ENCODE measurements at places on chromosomes 4 and X.
A peak's percentile ranks its signal among the peaks of the same experiment; 100 is the strongest.

DNA sequence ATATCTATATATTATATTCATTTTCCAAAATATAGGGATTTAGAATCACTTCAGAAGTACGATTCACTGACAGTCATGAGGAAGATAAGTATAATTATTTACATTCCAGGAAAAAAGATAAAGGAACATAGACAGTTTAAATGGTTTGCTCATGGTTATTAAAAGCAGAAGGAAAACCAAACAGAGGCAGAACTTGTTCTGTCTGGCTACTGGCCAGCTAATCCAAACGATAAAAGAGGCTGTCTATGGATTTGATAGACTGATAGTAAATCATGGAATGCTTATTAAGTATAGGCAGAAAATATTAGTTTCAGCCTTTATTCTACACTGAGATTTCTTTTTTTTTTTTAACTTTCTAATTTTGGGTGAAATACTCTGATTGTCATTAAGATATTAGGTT is 50.2 kb downstream of the RPGR start:
- no peak for DNase-seq

GRCh38 chrX:110853610-110854009 is 58.0 kb upstream of the CHRDL1 start:
- no peak for DNase-seq

- DNase-seq: no peak
Observed at GRCh38 chr4:54229631-54230483, 764 bp downstream of the PDGFRA start.

DNA sequence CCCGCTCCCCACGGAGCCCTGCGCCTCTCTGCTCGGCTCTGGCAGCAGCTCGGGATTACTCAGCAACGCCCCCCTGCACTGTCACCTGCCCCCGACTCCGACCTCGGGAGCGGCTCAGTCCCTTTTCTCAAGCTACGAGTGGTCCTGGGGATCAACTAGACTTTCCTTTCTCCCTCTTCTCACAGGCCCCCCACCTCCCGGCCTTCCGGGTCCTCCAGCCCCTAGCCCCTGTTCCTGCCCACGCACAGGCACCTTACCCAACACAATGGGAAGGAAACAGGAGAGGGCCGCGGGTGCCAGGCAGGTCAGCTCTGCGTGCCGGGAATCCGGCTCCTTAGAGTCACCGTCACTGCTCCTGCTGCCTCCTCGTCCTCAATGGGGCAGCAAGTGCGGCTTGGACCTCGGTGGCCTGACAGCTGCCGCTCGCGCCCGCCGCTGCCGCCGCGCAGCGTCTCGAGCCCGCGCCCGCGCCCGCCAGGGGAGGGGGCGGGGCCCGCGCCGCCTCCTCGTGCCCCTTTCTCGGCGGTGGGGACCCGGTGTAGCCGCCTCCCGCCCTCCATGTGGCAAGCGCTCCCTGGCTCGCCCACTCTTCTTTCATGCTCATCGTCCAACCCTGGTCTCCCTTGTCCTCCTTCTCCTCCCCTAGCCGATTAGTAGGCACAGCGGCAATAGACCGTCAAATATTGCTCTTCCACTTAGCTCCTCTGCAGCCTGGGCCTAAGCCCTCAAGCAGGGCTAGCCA is at the start of gene RAB9B:
RAB9B (minus strand) TSS at position 455 of the 742 bp plus-strand sequence. CDS start 6,473 bp downstream, outside the sequence.
- DNase-seq: peak; percentile 67

DNA sequence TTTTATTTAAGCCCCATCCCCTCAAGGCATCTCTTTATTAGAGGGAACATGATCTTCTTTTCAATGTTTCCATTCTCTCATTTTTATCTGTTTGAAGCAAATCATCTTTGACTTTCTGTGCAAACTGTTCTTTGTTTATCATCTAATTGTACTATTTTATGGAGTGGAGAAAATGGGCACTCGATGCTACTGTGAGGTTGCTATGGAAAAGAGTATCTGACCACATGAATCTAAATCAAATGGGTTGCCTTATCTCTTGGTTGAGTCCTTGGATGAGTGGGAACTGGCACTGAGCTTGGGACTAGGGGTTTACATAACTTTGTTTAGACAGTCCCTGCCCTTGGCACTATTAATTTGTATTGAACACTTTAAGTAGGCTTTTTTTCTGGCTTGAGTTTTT is 9.1 kb downstream of the OCRL start:
- DNase-seq: no peak

DNA sequence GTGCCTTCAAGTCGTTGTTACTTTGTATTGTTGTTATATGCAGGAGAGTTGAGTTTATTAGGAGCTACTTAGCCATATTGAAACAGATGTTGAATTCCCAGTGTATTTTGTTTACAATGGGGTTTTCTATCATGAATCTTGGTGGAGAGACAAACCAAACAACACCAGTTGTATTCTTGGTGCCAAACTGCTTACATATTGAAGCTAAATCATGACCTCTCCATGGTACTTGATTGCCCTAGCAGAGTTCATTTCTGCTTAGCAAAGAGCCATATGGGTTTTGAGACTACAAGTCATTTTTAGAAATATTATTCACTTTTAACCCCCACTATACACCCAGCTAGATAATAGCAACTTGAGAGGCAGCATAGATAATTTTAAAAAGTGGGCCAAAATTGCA is 85.4 kb downstream of the ADGRG4 start:
- DNase-seq: no peak

DNA sequence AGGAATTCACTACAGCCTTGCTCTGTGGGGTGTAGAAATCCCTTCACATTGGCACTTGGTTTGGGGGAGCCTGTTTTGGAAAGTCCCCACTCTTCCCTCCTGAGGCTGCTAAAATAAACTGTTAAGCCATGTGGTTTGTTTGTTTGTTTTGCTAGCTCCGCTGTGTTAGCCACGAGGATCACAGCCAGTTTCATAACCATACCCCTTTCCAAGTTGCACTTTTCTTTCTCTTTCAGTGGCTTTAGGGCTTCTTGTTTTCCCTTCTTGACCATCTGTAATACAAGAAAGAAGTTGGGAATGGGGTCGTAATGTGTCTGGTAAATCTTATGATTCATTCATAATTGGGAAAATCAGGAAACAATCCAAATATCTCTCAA is 24.8 kb upstream of the UXT start:
- no peak for DNase-seq

DNA sequence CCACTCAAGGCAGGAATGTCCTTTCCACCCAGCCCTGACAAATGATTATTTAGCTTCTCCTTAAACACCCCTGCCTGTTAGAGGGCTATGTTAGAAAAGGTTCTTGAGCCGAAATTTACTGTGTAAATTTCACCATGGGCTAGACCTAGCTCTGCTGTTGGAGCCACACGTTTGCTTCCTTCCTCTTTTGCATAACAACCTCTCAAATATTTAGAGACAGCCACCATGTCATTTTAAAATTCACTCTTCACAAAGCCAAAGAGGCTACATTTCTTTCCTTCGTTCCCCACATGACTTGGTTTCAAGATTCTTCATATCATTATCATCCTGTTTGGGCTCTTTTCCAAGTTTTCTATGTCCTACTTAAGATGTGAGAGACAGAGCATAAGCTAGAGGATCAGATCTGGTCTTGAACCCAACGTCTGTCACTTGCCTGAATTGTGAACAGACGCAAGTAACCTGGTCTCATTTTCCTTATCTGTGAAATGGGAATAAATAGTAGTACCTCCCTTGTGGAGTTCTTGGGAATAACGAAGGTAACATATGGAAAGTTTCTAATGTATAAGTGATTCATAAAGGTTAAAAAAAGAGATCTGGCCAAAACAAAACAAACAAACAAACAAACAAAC is 6.7 kb downstream of the DOCK11 start:
- DNase-seq: no peak

- no peak for DNase-seq
Observed at GRCh38 chr4:47061435-47061834, 30.1 kb downstream of the GABRB1 start.

DNA sequence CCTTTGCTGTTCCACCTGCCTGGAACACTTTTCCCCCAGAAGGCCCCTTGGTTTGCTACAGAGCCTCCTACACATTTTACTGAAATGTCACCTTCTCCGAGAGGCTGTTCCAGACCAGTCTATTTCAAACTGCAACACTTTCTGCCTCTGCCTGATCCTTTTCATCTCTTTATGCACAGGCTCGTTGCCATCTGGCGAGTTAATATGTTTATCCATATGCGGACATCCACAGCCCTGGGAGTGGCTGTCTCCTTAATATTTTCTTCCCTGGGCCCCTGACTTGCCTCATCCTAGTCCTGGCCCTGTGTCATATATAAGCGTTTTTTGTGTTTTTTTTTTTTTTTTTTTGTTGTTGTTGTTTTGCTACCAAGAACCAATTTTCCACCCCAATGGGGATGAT is 65.2 kb upstream of the PHKA2 start:
- DNase-seq: no peak

DNA sequence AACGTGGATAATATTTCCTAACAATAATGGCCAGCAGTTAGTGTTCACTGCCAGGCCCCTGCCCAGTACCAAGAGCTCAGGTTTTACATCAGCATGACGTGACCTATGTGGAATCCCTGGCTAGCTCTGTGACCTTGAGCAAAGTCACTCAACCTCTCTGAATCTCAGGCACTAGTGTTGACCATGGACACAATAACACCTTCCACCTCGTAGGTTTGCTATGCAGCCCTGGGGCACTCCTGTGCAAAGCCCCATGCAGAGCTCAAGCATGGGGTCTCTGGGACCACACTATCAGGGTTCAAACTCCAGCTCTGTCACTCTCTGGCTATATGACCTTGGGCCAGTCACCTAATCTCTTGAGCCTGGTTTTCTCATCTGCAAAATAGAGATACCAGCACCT is 38.7 kb upstream of the MSX1 start:
- DNase-seq: no peak

DNA sequence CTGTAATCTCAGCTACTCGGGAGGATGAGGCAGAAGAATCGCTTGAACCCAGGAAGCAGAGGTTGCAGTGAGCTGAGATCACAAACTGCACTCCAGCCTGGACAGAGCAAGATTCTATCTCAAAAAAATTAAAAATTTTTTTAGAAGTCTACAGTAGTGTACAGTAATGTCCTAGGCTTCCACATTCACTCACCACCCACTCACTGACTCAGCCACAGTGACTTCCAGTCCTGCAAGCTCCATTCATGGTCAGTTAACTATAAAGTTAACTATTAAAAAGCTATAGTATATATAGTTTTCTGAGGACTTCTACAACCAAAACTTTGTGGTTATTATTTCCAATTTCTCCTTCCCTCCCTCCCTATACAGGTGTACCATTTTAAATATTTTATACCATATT is 34.7 kb upstream of the NEUROG2 start:
- no peak for DNase-seq

DNA sequence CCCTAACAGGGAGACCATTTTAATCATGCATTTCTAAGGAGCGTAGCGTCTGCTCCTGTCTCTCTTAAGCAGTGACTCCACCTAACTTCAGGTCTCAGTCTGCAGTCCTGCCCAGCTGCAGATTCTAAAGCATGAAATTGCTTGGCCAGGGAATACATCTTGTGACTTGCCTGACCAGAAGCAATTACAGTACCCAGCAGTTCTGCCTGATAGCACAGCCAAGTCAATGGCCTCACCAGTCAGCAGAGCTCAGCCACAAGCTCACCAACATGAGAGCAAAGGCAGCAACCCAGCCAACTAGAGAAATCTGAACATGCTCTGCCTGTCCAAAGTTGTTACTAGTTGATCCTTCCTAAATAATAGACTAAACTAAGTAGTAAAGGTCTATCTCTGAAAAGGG is 2011.9 kb upstream of the PCDH10 start:
- DNase-seq: no peak

DNA sequence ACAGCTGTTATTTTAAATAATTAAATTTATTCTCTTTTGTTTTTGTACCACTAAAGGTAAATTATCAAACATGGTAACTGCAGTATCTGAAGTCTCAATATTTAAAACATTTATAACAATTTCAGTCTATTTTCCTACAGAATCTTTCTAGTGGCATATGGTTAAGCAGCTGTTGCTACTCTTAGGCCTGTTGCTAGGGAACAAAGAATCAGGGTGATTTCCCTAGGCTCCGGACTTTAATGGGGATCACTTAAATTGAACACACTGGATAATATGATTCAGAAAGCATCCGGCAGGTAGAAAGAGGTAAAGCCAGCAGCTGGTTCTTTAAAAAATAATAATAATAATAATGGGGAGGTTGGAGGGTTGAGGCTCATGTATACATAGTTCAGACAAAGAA is 17.6 kb downstream of the FBXO8 start:
- peak; percentile 58 for DNase-seq

GRCh38 chrX:119790977-119791436 is 423 bp downstream of the RPL39 start:
- DNase-seq: peak; percentile 49

DNA sequence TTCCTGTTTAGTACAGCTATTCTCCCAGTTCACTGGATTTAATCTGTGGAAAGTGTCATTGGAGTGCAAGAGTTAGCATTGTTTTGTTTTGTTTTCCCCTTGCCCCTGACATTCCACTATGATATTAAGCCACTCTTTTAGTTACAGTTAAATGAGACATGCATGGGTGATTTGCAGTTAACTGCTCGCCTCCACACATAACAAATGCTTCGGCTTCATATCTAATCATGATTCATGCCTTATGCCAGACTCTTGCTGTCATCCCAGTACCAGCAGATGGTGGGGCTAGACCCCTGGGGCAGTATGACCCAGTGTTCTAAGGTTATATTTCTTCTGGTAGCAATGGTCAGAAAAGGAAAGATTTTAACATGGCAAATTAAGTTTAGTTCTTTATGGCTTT is 80.1 kb downstream of the RAP1GDS1 start:
- DNase-seq: no peak

- no peak for DNase-seq
Observed at GRCh38 chr4:86633854-86634253, 39.7 kb downstream of the PTPN13 start.

GRCh38 chrX:47623540-47624027 is 3.9 kb upstream of the SYN1 start:
- peak; percentile 95 for DNase-seq

DNA sequence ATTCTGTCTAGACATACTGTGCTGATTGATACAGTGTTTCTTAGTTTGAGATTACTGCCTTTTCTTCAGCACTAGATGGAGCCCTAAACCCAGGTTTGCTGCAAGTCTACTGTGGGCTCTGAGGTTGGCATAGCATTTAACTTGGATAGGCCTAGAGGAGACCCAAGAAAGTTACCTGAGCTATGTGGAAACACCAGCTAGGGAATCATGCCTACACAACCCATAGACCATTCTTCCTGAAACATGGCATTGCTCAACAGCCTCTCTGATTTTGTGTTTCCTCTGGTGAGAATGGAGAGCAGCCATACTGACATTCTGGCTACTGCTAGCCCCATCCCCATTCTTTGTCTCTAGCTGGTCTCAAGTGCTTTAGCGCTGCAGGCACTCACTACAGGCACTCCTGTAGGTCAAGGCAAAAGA is 287.7 kb upstream of the PCDH18 start:
- no peak for DNase-seq

- no peak for DNase-seq
Observed at GRCh38 chr4:118983293-118983692, 94.6 kb downstream of the SYNPO2 start.

DNA sequence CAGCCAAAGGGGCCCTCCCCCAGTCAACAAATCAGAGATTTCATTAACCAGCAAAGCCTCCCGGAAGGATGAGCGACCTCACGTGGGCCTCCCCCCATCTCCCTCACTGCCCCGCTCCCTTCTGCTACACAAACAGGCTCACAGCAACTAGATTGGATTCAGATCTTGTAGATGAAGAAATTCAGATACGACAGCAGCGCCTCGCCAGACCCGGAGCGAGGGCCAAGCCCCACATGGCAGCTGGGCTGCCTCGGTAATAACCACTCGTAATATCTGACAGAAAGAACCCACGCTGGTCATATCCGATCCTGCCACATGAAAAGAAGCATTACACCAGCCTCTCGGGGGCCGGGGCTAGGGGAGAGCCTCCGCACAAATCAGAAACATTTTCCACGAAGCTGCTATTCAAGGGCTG is 581.3 kb downstream of the BCOR start:
- no peak for DNase-seq

GRCh38 chr4:83369831-83370639 is 35.4 kb upstream of the HPSE start:
- DNase-seq: no peak
